Stimulated activated CD4-positive, alpha-beta T cell treated with anti-CD3 and anti-CD28 coated beads, Interleukin-4, amount 100 ng/mL, for 1 hour (primary cell): ENCODE measurements at places on chromosomes 1 and 21.

DNA sequence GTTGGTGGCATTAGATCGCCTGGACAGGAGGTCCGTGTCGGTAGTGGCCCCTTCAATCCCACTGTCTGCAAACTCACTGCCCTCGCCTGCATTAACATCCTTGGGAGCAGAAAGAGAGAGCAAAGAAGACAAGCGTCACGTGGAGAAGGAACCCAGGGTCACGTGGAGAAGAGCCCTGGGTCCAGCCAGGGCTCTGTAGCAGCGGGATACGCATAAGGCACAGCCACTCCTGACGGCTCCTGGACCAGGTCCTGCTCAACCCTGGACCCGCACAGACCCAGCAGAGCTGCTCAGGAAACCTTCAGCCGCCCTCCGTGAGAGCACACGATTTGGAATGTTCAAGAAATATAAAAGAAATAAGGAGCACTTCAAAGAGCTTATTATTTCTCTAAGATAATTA, 92.0 kb downstream of the TIAM1 start:
- DNase-seq: no peak

- DNase-seq: no peak
Observed at GRCh38 chr1:51636191-51636590, 19.3 kb downstream of the OSBPL9 start.

DNA sequence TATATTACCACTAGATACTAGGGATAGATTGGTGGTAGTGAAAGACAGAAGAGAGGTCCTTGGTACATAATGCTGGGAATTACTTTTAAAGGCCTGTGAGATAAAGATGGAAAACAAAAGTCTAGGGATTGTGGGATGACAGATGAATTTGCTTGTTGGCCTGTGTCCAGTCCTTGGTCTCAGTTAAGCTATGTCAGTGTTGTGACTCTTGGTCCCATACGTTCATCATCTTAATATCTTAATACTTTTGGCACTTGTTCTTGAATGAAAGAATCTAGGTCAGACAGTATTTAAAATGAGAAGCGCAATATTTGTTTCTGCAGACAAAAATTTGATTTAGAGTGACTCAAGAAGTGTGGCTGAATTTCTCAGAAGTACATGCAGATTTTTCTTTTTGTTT, 7.6 kb downstream of the RPL5 start:
- no peak for DNase-seq

DNA sequence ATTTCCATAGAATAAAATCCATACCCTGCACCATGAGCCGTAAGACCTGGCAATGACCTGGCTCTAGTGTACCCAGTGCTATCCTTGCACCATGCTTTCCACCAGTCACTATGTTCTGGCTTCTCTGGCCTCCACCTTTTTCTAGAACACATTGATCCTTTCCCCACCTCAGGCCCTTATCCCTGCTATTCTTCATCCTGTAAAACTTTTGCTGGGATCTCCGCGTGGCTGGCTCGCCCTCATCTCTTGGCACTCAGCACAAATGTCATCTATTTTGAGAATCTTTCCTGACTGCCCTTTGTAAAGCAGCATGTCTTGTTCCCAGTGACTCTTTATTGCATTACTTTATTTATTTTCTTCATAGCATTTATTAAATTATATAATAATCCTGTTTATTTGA, 169.8 kb upstream of the B3GALT2 start:
- DNase-seq: no peak

DNA sequence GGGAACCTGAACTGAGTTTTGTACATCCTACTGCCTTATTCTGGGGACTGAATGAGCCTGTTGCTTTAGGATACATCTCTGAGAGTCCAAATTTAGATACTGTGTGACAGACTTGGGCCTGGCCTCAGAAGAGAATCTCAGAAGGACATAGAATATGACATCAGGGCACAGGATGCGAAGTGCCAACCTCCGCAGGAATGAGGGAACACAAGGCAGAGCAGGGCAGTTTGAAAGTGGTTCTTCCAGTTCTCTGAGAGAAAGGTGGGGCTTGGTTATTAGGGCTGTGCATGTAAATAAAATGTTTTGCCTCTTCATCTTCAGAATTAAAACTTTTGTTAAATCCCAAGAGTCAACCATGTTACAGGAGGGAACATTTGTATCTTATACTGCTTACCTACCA, 23.1 kb downstream of the TRAF5 start:
- DNase-seq: no peak

DNA sequence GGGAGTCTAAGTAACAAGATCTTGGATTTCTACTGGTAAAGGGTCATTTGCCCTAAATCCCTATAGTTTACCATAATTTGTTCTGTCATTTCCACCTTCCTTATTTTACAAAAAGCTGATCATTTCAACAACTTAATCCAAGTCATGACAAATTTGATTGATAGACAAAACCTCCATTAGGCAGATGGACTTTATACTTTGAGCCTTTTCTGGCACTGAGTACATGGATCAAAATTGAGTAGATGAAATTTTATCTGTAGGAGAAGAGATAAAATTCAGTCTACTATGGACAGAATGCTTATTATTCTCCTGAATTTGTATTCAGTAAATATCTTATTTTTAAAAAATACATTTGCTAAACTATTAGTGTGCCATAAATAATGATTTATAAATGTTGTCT, 62.6 kb upstream of the NRIP1 start:
- no peak for DNase-seq

GRCh38 chr1:105793536-105794146, 1262.8 kb upstream of the PRMT6 start:
- no peak for DNase-seq

GRCh38 chr1:165240492-165240891, 116.0 kb downstream of the LMX1A start:
- no peak for DNase-seq

DNA sequence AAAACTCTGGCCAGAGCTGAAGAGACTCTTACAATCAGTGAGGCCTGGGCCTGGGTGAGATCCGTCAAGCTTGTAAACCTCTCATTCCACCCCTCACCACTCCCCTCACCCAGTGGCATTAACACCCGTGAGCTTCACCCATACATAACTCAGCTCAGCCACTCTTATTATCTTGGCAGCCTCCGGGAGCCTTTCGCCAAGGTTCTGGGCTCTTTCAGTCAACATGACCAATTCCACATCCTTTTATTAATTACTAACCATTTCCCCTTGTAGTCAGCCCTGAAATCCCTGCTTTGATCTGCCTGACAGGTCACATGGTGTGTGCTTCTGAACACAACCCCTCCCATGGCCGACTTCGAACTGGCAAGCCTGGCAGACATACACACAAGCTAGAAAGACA, 134.8 kb downstream of the SETD4 start:
- DNase-seq: no peak

DNA sequence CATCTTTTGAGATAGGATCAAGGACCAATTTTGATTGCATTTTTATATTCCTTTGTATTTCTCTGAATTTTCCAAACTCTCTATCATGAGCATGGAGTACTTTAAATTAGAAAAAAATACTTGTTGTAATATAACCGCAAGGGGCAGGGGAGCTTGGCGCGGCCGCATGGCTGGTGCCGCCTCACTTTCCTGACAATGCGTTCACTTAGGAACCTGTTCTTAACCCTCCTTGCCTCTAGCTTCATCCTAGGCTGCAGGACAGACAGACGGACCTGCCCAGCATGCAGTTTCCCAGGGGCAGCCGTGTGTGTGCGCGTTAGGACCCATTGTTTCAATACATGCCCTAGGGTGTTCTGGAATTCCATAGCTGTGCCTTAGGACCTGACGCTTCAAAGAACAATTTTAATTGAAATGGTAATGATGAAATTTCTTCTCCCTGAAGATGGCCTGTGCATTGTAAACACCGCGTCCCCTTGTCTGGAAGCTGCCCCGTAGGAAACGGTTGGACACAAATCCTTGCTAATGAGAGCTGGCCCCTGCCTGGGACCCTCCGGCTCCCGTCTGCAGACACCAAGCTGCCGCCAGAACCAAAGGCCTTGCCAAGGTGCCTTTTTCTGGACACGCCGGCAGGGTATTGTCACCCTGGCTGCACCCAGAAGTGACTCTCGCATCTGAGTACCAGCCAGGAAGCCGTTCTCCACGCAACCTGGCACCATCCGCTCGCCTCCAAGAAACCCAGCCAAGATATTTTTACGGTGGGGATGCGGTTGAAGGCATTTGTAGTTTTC, 466.4 kb downstream of the NPHP4 start:
- no peak for DNase-seq

DNA sequence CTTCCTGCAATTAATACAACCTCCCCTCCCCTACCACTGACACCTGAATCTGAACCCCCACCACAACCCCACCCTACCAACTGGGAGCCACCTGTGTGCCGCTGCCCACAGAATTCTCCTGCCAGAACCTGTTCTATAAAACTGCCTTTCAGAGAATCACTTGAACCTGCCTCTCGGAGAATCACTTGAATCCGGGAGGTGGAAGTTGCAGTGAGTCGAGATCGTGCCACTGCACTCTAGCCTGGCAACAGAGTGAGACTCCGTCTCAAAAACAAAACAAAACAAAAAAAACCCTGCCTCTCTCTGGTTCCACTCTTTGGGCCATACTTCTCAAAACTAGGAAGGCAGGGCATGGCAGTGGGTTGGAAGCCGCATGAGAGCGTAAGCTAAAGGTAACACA, 5.7 kb downstream of the URB1 start:
- DNase-seq: no peak

DNA sequence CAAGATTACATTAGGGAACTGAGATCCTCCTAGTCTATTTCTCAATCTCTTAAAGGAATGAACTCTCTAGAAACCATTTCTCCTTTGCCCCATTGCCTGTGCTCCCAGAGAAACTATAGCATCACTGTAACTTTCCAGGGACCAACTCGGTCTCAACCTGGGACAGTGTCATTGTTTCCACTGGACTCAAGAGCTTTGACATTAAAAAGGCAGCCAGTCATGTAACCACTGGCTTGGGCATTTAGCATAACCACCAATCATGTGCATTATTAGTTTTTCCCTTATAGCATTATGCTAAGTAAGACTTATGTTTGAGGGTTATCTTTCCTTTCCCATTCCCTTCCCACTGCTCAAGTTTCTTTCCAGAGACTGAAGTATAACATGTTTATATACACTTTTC, 18.2 kb downstream of the TEX38 start:
- no peak for DNase-seq

DNA sequence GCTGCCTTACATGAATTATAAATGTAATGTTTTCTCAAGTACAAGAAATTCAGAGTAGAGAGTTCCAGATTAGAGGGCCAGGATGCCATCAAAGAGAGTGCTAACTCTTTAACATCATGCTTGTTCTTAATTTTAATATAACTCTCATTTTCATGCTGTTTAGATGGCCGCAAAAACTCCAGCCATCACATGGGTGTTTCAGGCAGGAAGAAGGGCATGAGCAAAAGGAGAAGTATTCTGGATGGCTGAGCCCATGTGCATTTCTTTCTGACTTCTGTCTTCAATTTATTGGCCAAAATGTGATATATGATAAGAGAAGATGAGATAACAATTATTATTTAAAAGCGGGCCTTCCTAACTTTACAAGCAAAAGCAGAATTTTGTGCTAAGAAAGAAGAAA, 1328.6 kb downstream of the MRPL39 start:
- DNase-seq: no peak

- DNase-seq: no peak
Observed at GRCh38 chr21:44749116-44749758, 37.9 kb upstream of the TSPEAR start.

DNA sequence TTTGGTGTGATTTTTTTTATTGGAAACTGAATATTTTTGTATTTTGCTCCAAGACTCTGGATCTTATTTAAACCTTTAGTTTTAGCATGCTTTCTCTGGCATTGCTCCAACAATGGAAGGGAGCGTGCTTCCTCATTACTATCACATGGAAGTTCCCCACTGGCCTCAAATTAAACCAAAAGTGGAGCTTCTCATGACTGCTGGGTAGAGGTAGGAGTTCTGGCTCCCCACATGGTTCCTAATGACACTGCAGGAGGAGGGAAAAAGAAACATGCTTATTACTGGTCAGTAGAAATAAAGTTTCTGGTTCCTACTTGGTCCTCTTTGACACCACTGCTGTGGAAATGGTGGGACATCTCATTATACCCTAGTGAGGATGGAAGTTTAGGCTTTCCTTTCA, 310.5 kb downstream of the PTGER3 start:
- DNase-seq: no peak

DNA sequence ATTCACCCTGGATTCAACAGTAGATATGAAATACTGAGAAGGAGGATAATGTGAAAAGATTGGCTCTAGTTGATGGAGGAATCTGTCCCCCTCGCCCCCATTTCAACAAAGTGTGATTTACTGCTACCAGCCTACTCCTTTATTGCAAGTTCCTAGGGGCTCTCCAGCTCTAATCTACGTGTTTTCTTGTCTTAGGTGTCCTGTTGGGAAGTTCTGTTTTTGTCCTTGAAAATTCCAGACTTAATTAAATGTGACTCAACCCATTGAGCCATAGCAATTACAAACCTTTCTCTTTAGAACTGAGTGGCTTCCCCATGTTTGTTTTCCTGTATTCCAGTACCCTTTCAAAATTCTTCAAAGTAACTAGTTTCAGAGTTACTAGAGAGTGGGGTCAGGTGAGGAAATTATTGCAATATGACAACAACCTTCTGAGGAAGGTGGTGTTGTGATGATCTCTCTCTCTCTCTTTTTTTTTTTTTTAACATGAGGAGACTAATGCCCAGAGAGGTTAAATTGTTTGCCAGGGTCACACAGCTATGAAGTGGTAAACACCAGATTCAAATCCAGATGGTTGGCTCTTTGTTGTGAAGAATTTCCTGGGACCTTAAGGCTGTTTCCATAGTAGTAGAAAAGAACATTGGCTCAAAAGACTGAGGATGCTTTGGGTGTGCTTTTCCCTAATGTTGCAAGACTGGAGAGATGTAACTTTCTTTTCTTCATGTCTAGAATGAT, 3.5 kb downstream of the RGL1 start:
- no peak for DNase-seq

GRCh38 chr21:35593000-35593502, 467.3 kb downstream of the SETD4 start:
- no peak for DNase-seq

DNA sequence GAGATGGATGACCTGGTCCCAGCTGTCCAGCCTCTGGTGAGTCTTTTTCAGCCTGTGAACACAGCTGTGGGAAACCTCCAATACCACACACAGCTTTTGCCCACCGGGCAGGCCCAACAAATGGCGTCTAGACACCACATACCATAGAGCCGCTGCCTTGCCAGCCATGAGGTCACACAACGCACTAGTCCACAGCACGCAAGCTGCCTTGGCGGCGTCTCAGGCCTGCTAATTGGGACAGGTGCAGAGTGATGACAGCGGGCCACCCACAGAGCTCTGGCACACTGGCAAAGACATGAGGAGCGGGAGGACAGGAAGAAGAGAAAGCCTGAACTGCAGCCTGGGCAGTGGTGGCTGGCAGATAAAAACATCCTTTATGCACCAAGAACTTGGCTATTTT, 125.5 kb downstream of the ADAMTS1 start:
- no peak for DNase-seq
